ENCODE measurements at places on chromosomes 1 and 21.

DNA sequence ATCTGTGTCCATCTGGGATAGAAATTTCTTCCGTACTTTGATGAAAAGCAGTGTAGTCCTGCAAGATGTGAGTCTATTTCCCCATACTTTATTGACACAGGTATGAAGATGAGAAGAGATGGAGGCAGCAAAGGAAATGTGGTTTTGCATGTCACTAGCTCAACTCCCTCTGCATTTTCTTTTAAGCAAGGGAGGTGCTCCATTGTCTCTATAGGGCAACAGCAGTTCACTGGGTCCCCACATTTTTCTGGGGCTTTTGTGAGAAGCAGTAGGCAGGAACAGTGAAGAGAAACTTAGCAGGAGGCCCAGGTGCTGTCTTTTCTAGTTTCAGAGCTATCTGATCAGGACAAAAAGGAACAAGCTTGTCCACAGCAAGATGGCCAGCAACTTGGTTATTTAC lies 37.1 kb downstream of the C21orf91 start:
- DNase-seq, result no peak

DNA sequence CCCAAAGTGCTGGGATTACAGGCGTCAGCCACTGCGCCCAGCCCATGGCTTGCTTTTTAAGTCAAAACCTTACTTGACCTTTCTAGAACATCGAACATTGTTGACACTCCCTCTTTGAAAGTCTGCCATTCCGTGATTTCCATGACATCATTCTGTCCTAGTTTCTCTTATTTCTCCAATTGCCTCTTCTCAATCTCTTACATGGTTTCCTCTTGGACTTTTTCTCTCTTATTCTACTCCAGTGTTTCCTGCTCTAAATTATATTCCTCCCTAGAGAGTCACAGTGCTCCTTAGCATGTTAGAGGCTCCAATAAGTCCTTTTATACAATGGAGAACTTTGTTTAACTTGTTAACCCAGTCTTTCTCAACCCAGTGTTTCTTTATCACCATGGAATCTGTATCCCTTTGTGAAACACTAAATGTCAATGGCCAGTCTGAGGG lies 25.5 kb downstream of the JAM2 start:
- DNase-seq, result no peak

- no peak for DNase-seq
These were observed 114.8 kb downstream of the HMCN1 start for GRCh38 chr1:185849014-185849413.

GRCh38 chr1:231057410-231057809 lies 17.4 kb upstream of the FAM89A start:
- no peak for DNase-seq

DNA sequence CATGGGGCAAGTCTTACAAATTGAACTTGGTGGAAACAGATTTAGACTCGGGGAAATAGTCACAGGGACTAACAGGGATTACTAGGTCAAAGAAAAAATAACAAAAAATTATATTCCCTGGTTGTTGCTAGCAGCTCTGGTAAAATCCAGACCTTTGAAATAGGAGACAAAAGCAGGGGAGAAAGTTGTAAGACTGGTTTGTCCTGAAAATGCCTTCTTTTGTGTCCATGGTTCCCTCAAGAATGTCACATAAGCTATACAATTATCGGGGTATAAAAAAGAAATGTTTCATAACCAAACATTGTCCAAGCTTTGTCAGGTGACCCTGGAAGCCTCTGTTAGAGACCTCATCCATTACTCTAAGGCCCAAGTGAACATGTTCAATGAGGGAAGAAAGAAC lies 33.1 kb downstream of the KIAA0319L start:
- no peak for DNase-seq

GRCh38 chr21:43916076-43916475 lies 51.1 kb downstream of the AGPAT3 start:
- no peak for DNase-seq

All from activated CD8-positive, alpha-beta memory T cell treated with anti-CD3 and anti-CD28 coated beads for 1 hour (primary cell).